ENCODE measurements at places on chromosomes 6 and 20.

GRCh38 chr6:141029908-141030307, 1102.8 kb upstream of the GJE1 start:
- DNase-seq, result no peak

DNA sequence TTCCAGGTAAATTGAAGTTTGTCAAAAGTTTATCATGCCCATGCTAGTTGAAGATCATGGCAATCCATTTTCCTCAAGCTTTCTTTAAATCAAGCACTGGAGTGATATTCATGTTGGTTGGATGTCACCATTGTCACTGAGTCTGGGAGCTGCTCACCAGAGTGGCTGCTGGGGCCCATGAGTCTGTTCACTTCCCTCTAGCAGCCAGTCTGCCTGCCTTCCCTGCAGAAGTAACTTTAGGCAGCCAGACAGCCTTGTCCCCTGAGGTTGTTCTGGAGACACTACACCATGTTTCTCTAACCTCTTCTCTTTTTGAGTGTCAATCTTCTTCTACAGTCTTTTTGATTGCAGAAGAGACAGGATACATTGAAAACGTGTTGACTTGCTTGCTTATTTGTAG, 5.5 kb downstream of the SIRT5 start:
- no peak for DNase-seq

- DNase-seq, result no peak
These were observed 1760.2 kb upstream of the DEFB115 start for GRCh38 chr20:29497261-29497671.

GRCh38 chr6:159038914-159039884, 5.6 kb downstream of the TAGAP start:
- no peak for DNase-seq

DNA sequence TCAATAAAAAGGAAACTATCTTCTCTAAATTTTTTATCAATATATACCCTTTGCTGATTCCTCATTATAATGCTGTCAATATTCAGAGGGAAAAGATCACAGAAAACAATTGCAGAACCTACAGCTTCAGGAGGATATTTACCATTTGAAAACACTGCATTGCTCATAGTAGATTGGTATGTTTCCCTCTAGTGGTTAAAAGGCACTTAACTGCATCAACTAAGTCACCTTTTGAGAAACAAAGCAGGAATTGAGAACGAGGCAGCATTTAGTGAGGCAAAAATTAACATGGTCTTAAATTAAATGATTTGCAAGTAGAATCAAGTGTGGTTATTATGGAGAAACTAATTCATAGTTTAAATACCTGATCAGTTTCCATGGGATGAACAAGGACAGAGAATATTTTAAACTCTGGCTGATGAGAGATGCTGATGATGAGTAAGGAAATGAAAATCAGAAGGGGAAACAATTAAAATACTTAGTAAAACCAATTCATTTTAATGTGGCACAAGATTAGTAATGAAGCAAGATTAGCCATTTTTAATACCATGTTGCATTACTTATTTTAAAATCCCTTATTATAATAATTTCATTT, 642.1 kb downstream of the EPHA7 start:
- no peak for DNase-seq

GRCh38 chr6:91181416-91181815, 594.5 kb upstream of the MAP3K7 start:
- no peak for DNase-seq

GRCh38 chr20:62644802-62645496, 2.6 kb downstream of the SLCO4A1 start:
- DNase-seq, result no peak

DNA sequence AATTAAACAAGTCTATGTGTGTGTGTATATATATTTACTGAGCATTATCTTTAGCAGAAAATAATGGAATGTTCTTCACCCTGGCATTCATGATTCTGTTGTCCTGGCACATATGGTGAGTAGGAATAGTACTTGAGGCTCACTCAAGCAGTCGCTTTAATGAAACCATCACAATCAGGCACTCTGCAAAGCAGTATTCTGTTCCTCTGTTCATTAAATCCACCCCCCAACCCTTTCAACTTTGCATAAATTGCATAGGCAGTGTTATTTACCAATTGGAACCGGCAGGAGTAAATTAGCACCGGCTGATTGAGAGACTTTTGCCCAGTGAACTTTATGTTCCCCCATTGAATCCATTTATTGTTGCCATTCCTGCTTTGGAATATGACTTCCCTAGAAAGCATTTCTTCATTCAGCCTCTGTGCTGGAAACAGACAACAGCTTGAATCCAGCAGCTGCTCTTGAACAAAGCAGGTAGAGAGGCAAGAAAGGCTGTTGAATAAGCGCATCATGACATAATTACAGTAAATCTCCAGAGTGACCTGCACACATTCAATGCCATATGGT, 268.0 kb upstream of the RNF217 start:
- no peak for DNase-seq

DNA sequence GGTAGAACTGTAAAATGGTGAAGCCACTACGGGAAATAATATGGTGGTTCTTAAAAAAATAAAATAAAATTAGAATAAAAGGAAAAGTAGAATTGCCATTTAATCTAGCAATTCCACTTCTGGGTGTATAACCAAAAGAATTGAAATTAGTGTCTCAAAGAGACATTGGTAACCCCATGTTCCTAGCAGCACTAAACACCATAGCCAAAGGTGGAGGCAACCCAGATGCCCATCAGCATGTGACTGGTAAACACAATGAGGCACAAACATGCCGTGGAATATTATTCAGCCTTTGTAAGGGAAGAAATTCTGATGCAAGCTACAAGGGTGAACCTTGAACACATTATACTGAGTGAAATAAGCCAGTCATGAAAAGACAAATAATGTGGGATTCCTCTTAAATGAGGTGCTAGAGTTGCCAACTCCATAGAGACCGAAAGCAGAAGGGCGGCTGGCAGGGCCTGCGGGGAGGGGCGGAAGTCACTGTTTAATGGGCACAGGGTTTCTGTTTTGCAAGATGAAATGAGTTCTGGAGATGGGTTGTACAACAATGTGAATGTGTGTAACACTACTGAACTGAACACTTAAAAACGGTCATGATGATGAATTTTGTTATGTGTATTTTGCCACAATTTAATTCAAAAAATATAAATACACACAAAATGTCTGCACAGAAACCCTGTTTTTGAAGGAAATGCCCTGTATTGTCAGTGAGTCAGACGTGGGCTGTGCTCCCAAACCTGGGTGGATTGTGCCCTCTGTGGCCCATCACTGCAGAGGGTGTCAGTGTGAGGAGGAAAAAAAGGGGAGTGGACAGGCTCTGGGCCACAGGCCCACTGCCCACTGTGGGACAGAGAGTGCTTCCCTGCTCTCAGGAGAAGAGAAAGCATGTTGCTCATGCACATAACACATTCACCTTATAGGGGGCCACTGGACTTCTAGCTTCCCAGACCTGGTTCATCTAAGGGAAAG, 49.6 kb upstream of the CD93 start:
- DNase-seq, result no peak

DNA sequence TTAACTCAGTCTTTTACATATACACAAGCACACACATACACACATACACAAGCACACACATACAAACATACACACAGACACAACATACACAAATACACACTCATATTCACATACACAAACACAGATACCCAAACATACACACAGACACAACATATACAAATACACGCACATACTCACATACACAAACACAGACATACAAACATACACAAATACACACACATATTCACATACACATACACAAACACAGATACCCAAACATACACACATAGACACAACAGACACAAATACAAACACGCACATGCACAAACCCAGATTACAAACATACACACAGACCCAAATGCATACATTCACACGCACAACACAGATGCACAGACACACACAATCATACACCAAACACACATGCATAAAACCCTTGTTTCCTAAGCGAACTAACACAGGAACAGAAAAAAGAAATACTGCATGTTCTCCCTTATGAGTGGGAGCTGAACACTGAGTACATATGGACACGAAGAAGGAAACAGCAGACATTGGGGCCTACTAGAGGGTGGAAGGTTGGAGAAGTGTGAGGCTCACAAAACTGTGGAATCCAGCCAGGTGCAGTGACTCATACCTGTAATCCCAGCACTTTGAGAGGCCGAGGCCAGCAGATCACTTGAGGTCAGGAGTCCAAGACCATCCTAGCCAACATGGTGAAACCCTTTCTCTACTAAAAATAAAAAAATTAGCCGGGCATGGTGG, 34.2 kb downstream of the PIM1 start:
- no peak for DNase-seq

GRCh38 chr6:29071831-29072723, 15.0 kb downstream of the OR2B3 start:
- no peak for DNase-seq

- DNase-seq, result no peak
These were observed 179.0 kb downstream of the BCAS1 start for GRCh38 chr20:53891306-53891894.

GRCh38 chr6:135163440-135163738, 17.7 kb upstream of the MYB start:
- no peak for DNase-seq

DNA sequence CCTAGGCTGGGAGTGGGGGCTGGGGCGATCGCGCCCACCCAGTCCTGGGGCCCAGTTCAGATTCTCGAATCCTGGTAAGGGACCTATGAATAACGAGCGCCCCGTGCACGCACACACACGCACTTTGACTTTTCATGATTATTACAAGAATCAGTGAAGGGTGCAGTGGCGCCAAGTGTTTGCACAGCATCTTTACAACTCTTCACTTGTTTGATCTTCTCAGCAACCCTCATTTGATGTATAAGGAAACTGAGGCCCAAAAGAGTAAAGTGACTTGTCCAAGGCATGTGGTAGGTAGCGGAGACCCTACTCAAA, 863 bp upstream of the LRFN2 start:
- DNase-seq, result no peak

- DNase-seq, result no peak
These were observed at the start of gene MICA for GRCh38 chr6:31403283-31404060. Gene MICA, plus strand, starts transcription at chr6:31403595. Its CDS starts 38 bp downstream, at chr6:31403633.

- no peak for DNase-seq
These were observed 86.8 kb downstream of the HAO1 start for GRCh38 chr20:7853493-7853892.

DNA sequence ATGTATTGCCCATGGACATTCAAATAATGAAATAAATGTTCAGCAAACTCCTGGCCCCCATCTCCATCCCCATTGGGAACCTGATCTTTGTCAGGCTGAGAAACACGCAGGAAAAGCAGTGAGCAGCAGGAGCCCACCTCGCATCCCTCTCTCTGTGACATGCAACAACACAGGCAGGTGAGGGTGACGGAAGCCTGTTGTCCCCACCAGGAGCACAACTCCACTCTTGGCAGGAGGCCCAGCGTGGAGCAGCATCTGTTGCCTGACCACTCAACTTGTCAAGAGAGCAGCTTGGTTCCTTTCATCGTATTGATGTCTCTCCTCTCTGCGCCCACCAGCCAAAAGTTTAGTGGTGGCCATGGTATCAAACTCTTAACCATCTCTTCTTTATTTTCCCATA, 586.9 kb upstream of the ARID1B start:
- DNase-seq, result no peak

GRCh38 chr6:306641-307061, 14.4 kb downstream of the DUSP22 start:
- no peak for DNase-seq

- no peak for DNase-seq
These were observed 29.4 kb downstream of the RING1 start for GRCh38 chr6:33237741-33238140.

GRCh38 chr6:139768196-139768595, 393.7 kb upstream of the CITED2 start:
- DNase-seq, result no peak

- DNase-seq, result no peak
These were observed 25.7 kb downstream of the MYT1 start for GRCh38 chr20:64189986-64190385.

- DNase-seq, result no peak
These were observed 54.8 kb downstream of the DACT2 start for GRCh38 chr6:168264593-168265335.

GRCh38 chr6:35356391-35356790, 14.0 kb downstream of the PPARD start:
- no peak for DNase-seq

- no peak for DNase-seq
These were observed 30.7 kb upstream of the SPTLC3 start for GRCh38 chr20:12978126-12978394.
